ENCODE measurements at places on chromosomes 5 and 9.

DNA sequence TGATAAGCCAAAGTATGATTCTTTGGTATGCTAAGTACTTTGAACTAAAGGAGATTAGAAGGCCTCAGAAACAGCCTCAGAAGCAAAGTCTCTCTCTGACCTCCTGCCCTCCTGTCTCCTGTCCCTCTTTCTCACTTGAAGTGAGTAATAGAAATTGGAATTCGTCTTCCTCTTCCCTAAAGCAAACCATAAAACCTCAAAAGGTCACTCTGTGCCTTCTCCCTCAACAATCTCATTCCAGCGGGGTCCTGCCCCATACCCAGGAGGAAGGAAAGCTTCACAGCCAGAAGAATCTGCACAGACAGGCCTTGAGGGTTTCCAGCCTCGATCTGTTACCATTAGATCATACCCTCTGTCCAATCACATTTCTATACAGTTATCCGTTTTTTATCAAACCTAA, 87.8 kb downstream of the HAPLN1 start:
- no peak for DNase-seq

GRCh38 chr9:98944057-98944733, 488 bp downstream of the COL15A1 start:
- DNase-seq, result no peak

DNA sequence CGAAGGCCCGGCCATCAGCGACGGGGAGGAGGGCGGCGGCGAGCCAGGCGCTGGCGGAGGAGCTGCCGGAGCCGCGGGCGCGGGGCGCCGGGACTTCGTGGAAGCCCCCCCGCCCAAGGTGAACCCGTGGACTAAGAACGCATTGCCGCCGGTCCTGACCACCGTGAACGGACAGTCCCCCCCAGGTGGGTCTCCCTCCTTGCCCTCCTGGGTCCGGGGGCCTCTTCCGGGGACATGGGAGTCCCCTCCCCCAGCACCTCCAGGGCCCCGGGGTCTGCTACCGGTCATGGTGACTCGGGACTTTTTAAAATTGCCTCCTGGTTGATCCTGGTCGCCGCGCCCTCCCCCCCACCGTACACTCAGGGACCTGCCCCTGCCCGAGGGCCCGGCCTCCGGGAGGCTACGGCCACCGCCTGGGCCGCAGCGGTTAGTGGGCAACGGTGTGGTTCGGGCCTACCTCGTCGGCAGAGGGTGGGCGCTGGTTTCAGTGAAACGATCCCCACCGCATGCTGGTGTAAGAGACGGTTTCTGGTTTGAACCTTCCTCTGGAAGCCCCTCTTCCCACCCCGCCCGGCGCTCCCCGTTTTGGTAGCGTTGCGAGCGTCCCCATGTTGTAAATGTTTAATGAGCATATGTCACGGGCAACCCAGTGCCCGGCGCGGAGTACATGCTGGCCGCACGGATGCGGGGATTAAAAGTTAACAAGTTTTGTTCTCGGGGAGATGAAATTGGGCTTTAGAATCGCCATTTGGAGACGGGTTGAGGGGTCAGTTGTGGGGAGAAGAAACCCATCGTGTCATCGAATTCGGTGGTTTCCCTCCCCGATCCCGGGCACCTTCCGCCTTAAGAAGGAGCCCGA, 1.1 kb downstream of the LARP1 start:
- peak; percentile 51 for DNase-seq

DNA sequence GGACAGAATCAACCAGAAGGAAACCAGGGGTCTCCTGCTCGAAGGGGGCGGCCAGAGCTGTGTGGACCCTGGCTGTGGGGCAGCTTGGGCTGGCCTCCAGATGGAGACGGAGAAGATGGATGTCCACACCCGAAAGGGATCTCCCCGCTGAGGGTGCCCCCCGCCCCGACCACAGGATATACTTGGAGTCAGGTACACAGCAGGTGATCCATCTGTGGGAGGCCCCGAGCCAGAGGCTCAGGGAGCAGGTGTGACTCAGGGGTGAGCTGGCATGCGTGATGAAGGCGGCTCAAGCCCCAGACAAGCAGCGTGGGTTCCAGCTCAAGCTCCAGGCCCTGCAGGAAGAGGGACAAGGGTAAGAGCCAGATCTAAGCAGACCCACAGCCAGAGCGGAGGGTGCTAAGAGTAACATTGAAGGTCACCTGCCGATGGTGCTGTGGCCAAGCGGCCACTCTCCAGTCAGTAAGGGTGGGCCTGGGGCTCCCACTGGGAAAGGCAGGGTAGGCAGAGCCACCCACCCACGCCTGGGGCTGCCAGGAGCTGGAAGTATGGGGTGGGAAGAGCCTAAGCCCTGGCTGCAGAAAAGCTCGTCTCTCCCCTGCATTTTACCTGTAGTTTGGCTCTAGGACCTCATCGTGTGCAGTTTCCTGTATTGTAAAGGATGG, 30.6 kb upstream of the MVB12B start:
- no peak for DNase-seq

- DNase-seq, result no peak
Observed at GRCh38 chr5:133229931-133230664, 178.3 kb downstream of the HSPA4 start.

GRCh38 chr5:176938472-176938871, 39.3 kb upstream of the HK3 start:
- no peak for DNase-seq

GRCh38 chr5:142544946-142545649, 140.8 kb downstream of the FGF1 start:
- DNase-seq, result no peak

DNA sequence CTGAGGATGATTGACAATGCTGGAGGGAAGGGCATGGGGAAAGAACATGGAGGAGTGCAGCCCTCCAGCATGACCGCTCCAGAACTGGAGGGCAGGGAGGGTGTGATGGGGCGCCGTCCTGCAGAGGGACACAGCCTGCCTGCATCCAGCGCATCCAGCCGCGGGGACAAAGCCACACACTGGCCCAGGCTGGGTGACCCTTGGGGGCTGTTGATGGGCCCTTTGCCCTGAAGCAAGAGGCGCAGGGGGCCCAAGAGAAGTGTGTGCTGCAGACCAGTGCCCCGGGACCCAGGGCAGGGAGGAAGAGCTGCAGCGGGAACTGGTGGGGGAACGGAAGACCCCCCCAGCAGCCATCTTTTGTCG, 169.8 kb upstream of the PPP1R26 start:
- DNase-seq, result no peak

GRCh38 chr5:69032009-69032408, 61.8 kb upstream of the SLC30A5 start:
- no peak for DNase-seq

- DNase-seq, result no peak
Observed at GRCh38 chr5:54630738-54631359, 113.3 kb downstream of the SNX18 start.

DNA sequence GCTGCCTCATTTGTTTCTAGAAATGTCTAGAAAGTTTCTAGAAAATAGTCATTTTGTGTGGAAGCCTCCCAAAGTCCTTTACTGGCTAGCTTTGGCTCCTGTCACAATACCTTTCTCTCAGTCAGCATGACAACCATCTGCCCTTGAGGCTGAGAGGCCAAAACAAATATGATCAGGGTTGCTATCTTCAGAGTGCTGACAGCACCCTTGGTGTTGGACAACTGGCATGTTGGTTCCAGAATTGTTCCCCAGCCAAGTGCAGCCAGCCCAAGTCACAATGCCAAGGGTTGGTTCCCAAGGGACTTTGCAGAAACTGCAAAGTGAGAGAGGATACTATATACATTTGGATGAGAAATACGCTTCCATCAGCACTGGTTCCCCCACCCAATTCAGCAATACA, 140.9 kb upstream of the GAS1 start:
- no peak for DNase-seq

GRCh38 chr5:64487283-64487682, 18.5 kb upstream of the RGS7BP start:
- DNase-seq, result no peak

- DNase-seq, result no peak
Observed at GRCh38 chr5:101860563-101860962, 435.5 kb downstream of the SLCO4C1 start.

DNA sequence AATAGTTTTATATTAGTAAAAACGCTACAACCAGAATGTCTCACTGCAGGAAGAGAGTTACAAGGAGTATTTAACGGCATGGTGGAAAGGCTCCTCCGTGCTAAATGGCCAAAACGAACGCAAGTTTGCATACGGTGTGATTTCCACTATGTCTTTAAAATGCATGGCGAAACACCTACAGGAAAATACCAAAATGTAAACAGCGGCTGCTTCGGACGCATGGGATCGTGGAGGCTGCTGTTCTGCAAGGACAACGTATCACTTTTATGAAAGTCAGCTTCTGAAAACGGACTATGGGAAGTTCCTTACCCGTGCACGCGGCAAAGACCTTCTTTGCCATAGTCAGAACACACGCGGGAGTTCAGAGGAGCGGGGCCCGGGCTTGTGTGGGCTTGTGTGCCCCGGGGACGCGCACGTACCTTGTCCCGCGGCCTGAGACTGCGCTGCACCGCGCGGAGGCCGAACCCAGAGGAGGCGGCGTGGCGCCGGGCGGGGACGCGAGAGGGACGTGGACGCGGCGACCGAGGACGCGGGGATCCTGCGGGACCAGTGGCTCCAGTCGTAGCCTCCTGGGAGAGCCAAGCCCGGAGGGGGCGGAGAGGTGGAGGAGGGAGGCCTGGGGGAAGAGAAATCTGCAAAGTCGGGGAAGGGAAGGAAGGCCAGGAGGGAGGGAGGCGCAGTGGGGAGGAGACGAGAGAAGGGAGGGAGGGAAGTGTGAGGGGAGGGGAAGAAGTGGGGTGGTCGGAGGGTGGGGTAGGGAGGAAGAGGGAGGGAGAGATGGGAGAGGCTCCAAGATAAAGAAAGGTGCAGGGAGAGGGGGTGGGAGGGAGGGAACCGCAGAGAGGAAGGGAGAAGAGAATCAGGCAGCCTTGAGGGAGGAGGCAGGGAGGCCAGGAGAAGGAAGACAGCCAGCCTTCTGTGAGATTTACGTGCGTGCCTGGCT, at the start of gene CMBL:
Gene CMBL (minus strand): TSS at position 697 of the 943 bp plus-strand sequence. CDS start 17,140 bp downstream, outside the sequence.
- peak; percentile 67 for DNase-seq

- no peak for DNase-seq
Observed at GRCh38 chr5:157542282-157543000, 33.1 kb downstream of the ADAM19 start.

- DNase-seq, result no peak
Observed at GRCh38 chr9:90975781-90976538, 174.3 kb downstream of the SYK start.

- DNase-seq, result no peak
Observed at GRCh38 chr9:134321946-134322741, 4.1 kb upstream of the RXRA start.

GRCh38 chr9:27572061-27572460, 1.2 kb downstream of the C9orf72 start:
- DNase-seq, result no peak

DNA sequence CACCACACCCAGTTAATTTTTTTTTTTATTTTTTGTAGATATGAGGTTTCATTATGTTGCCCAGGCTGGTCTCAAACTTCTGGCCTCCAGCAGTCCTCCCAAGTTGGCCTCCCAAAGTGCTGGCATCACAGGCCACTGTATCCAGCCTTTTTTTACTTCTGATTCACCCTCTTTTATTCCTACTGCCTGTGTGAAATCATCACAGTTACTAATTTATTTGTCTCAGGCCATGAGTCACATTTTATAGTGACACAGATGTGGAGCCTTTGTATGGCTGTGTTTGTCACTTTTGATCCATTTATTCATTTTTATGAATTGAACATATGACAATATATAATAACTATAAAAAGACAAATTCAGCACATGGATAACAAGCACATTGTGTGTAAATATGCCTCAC, 67.1 kb upstream of the SNX2 start:
- no peak for DNase-seq

DNA sequence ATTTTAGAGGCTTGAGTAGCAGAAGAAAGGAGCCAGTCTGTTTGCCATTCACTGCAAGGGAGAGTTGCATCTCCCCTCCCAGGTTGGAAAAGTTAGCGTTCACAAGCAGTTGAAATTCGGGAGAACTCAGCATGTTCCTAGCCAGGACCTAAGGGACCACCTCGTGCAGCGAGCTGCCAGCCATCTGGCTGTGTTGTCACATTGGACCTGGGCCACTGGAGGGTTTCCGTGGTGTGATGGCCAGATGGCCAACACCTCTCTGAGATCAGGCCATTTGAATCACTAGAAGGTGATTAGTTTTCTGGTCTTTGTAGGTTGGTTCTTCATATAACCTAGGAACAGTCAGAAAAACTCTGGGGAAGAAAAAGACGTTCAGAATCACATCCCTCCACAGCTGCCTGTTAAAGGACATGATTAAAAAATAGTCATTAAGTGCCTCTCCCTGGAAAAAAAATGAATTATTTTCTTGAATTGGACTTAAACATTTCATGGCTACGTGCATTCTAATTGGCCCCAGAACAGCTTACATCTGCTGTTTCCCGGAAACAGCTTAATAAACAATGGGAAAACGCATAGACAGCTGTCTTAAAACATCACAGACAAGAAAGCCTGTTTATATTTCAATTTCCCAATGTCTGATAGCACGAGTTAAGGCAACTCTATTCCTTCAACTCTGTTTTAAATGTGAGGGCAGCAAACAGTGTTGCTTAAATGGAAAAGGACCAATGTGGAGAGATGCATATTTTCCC, 303.9 kb downstream of the TENT4A start:
- no peak for DNase-seq

GRCh38 chr5:67315082-67315989, 118.7 kb upstream of the CD180 start:
- no peak for DNase-seq

DNA sequence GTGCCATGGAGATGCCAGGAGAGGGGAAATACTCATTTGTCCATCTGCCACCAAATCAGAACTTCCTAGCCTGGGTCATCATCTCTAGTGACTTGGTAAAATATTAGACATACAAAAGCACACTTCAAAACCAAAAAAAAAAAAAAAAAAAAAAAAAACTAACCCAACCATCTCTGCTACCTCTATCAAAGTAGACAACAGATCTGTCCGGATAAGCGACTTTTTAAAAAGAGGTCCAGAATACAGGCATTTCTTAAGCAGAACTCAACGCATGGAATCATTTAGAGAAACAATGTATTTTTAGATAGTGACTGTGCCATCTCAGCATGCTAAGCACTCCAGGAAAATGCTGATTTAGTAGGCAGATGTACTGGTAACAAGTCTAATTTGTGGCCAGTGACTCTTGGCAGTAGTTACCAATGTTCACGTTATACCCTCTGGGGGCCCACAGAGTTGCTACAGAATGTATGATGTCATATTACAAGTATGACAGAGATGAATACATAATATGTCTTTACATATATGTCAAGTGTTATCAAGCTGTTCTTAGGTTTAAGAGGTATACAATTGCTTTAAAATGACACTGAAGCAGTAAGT, 107.8 kb downstream of the SMIM23 start:
- DNase-seq, result no peak

GRCh38 chr5:146744068-146744745, 134.3 kb downstream of the PPP2R2B start:
- DNase-seq, result no peak

All from GM20000 (cell line).